Right ventricle myocardium superior (tissue), 1 donor: ENCODE measurements at places on chromosomes 4 and X.

DNA sequence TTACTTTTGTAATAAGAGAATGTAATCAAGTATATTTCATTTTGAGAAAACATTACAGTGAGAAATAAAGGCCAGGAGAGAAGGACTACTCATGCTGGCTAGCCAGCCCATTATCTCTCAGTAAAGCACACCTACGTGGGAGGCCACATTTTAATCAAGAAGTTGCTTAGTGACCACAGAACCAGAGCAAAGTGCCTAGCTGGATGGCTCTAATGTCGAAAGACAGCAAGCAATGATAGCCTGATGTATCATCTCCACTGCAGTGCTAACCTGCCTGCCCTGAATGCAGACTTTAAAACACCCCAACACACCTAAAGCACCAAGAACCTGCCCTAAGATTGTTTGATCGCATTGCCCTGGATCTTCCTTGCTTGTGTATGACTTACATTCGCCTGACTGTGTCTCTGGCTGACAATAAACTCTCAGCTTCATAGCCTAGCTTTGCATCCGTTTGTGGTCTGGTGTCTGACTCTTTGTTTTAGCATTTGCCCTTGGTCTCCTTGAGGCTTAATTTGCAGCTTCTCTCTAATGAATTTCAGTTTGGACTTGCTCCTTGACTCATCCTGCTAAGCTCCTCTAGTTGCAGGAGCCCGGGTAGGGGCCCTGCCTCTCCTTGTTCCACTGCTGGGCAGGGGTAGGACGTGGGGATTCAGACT lies 31.4 kb upstream of the SOWAHD start:
- no peak for DNase-seq

- DNase-seq, result peak; percentile 43
Measured at GRCh38 chrX:65871671-65872311, 168.1 kb downstream of the VSIG4 start.

DNA sequence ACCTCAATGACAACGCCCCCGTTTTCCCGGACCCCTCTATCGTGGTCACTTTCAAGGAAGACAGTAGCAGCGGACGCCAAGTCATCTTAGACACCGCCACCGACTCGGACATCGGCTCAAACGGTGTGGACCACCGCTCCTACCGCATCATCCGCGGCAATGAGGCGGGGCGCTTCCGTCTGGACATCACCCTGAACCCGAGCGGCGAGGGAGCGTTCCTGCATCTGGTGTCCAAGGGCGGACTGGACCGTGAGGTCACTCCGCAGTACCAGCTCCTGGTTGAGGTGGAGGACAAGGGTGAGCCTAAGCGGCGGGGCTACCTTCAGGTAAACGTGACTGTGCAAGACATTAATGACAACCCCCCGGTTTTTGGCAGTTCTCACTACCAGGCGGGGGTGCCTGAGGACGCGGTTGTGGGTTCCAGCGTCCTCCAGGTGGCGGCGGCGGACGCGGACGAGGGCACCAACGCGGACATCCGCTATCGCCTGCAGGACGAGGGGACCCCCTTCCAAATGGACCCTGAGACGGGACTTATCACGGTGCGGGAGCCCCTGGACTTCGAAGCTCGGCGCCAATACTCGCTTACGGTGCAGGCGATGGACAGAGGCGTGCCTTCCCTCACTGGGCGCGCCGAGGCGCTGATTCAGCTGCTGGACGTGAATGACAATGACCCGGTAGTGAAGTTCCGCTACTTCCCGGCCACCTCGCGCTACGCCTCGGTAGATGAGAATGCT lies 2.2 kb downstream of the FAT4 start:
- peak; percentile 63 for DNase-seq

- no peak for DNase-seq
Measured at GRCh38 chr4:59869559-59869958, 1330.6 kb upstream of the ADGRL3 start.

- peak; percentile 65 for DNase-seq
Measured at GRCh38 chrX:150569155-150569477, 695 bp downstream of the MTM1 start.

- no peak for DNase-seq
Measured at GRCh38 chrX:39877905-39878304, 219.9 kb downstream of the BCOR start.

DNA sequence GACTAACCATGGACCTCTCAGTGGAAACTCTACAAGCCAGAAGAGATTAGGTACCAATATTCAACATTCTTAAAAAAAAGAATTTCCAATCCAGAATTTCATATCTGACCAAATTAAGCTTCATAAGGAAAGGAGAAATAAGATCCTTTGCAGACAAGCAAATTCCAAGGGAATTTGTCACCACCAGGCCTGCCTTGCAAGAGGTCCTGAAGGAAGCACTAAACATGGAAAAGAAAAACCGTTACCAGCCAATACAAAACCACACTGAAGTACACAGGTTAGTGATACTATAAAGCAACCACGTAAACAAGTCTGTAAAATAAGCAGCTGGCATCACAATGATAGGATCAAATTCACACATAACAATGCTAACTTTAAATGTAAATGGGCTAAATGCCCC lies 156.6 kb downstream of the FAM13A start:
- no peak for DNase-seq

DNA sequence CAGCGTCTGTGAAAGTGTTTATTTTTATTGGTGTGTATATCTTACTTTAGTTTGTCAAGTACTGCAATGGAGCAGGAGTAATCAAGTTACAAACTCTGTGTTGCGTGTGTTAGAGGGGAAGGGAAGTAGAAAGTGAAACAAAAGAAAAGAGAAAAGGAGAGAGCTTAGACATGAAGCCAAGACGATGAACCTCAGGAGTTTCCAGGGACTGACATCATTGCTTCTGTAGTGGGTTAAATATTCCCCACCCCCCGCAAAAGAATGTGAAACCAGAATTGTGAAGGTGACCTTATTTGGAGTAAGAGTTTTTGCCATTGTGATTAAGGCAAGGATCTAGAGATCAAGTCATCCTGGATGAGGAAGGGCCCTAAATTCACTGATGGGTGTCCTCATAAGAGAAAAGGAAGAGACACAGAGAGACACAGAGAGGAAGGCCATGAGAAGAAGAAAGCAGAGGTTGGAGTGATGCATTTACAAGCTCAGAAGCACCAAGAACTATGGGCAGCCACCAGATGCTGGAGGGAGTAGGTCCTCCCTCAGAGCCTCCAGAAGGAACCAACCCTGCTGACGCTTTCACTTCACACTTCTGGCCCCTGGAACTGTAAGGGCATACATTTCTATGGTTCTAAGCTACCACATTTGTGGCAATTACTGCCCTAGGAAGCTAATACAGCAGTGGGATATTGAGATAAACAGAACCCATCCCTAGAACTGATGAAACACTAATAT lies 173.6 kb upstream of the SFRP2 start:
- DNase-seq, result no peak

GRCh38 chr4:8148159-8148558 lies 10.5 kb downstream of the ABLIM2 start:
- no peak for DNase-seq

- DNase-seq, result no peak
Measured at GRCh38 chr4:6591313-6591712, 16.3 kb downstream of the MAN2B2 start.

DNA sequence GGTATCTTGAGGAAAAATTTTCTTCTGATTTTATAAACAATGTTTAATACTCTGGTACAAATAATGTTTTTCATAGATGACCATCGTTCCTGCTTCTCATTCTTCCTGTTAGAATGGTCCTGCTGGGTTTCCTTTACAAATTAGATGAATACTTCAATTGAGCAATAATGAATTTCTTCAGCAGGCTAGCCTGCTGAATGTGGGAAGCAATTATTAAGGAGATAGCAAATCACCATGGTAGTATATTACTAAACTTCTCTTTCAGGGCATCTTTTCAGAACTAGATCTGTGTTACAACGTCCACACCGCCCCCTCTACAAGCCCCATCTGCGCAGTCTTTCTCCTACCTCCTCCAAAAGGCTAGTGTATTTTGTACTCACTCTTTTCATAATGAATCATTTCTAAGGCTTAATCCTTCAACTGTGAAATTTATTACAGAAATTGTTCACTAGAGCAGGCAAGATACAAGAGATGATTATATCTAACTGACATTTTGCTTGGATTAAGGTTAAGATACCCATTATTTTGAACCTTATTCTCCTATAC lies 38.4 kb downstream of the GPRIN3 start:
- no peak for DNase-seq

DNA sequence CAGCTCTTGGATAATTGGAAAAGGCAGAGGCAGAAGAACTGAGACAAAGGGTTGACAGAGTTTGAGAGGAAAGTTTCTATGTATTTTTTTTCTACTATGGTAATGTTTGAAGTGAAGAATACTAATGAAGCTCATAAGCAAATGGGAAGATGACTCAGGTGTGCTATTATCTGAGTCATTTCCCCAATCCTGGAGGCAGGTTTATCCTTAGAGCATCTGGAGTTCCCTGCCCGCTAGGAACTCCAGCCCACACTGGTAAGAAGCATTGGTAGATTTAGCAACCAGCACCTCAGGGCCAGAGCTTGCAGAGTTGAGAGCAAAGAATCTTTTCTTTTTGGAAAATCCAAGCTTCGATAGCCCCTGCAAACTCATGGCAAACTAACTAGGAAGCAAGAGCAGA lies 55.2 kb downstream of the DOCK11 start:
- no peak for DNase-seq

DNA sequence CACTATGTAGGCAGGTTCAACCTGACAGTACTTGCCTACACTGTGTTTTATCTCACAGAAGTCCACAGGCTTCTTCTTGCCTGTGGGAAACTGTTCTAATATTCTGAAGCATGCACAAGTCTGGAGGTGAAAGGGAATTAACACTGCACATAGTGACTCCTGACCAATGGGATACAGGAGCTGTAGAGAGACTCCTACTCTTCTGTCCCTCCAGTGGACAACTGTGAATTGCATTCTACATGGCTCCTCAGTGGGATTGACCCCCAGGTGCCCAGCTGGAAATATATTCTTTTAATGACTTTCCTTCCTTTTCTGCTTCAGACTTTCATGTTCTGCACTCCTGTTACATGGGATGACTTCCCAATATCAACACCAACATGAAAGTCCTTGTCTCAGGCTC lies 8.2 kb upstream of the YIPF6 start:
- DNase-seq, result no peak

DNA sequence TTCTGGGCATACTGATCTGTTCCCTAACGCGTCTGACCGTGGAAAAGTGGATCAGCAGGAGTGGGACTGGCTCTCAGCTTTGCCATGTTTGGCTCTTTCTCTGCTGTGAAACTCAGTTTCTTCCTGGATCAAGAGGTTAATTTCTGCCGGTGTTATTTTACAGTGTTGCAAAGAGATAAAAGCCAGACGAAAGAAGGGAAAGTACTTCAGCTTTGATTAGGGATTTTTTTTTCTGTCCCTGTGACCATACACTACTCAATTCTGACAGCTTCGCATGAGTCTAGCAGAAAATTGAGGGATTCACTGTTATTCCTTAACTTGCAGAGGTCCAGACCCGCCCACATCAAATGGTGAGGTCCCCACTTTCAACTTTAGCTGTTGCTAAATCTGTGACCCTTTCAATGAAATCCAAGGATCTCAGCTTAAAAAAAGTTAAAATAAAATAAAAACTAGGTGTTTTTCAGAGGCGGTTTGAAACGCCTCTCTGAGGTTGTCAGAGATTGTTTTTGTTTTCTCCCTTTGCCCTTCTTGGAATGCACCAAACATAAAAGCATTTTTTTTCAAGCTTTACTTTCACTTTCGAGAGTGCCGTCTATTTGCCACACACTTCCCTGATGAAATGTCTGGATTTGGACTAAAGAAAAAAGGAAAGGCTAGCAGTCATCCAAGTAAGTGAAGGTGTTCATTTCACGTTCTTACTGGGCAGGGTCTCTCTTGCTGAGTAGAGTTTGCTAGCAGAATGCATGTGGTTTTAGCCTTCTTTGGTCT lies at the start of gene TLR3:
TLR3 (plus strand) TSS at position 576 of the 768 bp plus-strand sequence. CDS start 7,464 bp downstream, outside the sequence.
- DNase-seq, result no peak

- no peak for DNase-seq
Measured at GRCh38 chr4:143383005-143383574, 46.4 kb downstream of the GAB1 start.

DNA sequence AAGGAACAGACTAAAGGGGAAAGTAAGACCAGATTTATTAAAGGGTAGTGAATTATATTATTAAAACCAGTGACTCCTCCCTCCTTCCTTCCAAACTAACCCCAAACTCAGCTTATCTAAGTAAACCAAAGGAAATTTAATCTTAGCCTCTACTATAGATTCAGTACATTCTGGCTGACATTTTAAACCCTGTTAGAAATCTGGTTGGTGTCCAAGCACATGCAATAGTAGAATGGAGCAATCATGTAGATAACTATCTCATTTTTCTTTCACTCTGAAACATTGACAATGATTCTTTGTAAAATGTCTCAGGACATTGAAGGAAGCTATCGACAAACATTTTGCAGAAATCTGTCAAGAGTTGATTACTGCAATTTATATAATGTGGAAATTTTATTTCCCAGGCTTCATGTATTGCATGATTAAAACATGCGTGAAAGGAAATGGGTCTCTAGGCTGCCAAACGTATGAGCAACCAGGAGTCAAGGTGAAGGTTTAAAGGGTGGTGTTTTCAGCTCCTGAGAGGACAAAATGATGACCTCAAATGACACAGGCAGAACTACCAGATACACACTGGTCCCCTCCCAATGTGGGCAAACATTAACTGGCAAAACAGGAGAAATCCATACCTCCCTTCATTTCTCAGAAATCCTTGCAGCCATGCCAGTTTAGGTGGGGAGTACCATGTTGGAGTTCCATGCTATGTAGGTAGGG lies 58.2 kb upstream of the RBM47 start:
- no peak for DNase-seq

DNA sequence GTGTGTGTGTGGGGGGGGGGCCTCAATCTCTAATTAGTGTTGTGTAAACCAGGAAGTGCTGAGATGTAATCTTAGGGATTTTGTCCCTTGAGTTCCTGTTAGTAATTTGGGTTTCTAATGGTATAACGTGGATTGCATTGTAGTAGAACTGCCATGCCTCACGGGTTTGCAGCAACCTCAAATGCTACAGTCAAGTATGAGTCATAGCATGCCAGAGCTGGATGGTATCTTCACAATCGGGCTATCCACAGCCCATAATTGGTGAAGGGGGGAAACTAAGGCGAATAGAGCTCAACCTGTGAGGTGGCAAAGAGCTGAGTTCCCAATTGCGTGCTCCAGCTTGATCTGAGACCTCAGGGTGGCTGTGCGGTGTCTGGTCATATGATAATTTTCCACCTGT lies 2.2 kb upstream of the FMR1NB start:
- no peak for DNase-seq

- no peak for DNase-seq
Measured at GRCh38 chr4:102324730-102325129, 20.6 kb downstream of the SLC39A8 start.

DNA sequence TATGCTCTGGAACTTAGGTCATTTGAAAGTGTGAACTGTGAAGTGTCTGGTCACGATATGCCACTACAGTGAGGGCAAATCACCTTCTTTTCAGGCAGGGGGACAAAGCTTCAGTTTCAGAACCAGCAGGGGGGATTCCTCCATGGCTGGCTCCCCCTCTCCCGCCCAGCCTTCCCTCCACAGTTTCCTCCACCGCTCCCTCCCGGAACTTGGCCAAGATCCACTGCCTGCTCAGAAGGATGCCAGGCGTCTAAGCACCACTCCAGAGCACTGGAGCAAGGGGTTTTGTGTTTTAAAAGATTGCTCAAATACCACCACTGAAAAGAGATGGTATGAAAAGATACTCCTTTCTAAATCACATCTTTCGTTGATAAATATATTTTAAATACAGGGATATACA lies 126.9 kb downstream of the ELOVL6 start:
- DNase-seq, result no peak

- no peak for DNase-seq
Measured at GRCh38 chr4:142567199-142567598, 278.9 kb downstream of the INPP4B start.

- DNase-seq, result no peak
Measured at GRCh38 chr4:150501983-150502382, 80.0 kb upstream of the MAB21L2 start.
